Activated gamma-delta T cell treated with Interleukin-2 at 50 U/mL for 16 hours (primary cell): ENCODE measurements at places on chromosomes 3 and 15.
A peak's percentile ranks its signal among the peaks of the same experiment; 100 is the strongest.

DNA sequence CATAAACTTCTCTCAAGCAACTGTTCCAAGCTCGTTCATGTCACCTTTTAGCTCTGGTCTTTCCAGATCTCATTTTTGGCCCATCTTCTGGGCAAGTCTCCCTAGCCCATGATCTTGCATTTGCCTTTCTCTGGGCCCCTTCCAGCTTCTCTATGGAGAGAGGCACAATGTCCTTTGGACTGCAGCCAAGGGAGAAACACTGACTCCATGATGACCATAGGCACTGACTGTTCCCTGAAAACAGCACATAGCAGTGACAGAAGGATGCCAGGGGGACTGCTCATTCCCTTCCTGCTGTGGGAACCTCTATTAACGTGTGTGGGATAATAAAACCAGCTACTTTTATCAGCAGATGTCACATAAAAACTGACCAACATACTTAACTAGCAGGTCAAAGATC lies 60.3 kb downstream of the STRIT1 start:
- no peak for DNase-seq

- DNase-seq: no peak
Measured at GRCh38 chr3:85210540-85210939, 251.8 kb downstream of the CADM2 start.

GRCh38 chr3:72473156-72473555 lies 375.1 kb downstream of the SHQ1 start:
- no peak for DNase-seq

GRCh38 chr15:65392368-65392767 lies 14.6 kb upstream of the IGDCC3 start:
- DNase-seq: no peak

DNA sequence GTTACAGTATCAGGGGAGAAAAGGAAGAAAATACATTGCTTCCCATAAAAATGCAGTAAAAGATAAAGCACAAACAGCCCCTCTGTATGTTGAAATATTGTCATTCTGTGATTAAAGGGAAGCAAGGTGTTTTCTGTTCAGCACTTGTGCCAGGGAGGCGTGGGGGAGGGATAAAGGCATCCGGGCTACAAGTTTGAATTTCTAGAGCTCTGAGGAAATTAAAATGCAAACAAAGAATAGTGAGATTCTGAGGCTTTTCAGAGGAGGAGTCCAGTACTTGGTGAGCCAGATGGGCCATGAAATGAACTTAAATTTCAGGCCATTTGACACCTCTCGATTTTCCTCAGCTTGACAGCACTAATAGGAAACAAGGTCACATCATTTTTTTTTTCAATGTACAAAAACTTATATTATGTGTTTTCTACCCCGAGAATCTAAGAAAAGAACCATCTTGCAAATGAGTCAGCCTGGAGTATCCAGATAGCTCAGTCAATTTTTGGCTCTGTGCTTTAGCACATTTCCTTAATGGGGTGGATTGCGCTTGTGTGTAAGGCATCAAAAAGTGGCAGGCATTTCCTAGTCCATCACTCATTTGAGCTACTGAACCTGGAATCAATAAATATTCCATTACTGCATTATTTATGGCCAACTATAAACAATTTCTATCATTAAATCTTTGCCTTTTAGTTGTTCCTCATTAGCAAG lies 640.8 kb upstream of the TBL1XR1 start:
- DNase-seq: no peak

DNA sequence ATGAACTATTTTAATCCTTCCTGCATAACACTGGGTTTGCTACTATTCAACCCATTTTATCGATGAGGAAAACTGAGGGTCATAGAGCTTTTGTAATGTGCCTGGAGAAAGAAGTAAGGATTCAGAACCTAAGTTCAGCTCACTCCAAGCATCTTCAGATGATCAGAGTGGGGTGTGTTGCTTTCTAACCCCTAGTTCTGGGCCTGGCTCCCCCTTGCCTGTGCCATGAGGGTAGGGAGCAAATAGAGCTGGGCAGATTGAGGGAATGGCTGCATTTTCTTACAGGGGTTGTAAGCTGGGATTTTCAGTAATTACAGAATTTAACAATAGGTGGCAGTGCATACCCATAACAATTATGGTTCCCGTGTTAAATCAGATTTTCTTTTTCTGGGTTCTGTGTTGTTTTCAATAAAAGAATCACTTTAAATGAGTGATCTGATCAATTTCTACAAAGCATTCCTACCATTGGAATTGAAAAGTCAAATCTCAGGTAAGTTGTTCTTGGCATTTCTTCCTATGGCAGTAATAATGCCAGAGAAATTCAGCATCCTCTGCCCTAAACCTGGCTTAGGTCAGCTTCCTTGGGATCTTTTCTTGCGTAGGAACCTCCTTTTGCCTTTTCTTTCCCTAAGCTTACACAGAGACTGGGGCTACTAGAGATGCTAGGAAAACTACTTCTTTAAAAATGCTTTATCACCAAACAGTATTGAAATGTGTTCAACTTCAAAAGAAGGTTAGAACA lies 103.8 kb upstream of the IL12A start:
- DNase-seq: no peak

DNA sequence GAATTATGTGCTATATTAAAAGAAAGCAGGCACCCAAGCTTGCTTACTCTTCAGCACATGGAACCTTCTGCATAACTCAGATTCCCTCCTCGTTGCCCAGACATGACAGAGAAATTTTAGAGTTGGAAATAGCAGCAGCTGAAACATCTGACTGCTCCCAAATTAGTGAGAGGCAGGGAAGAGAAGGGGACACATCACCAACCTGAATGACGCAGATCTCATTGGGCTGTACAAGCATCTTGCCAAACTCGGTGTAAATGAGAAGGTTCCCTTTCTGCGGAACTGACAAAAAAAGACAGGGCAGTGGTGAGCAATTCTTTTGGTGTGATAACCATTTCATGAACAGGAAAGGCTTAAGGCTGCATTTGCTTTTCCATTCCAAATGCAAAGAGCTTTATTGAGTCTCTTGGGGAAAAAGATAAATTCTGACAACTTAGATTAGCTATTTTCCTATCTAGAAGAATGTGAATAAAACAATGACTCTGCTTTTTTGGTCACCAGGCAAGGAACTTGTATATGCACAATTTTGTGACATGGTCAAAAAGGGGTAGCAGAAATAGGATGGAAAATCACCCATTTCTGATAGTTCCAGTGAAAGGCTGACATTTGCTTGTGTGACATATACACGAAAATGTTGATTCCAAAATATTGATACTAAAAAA lies 35.1 kb downstream of the HGD start:
- DNase-seq: no peak

- DNase-seq: no peak
Measured at GRCh38 chr3:37189109-37189508, 14.7 kb upstream of the LRRFIP2 start.

GRCh38 chr15:22240403-22240802 lies 160.1 kb downstream of the OR4M2 start:
- no peak for DNase-seq

DNA sequence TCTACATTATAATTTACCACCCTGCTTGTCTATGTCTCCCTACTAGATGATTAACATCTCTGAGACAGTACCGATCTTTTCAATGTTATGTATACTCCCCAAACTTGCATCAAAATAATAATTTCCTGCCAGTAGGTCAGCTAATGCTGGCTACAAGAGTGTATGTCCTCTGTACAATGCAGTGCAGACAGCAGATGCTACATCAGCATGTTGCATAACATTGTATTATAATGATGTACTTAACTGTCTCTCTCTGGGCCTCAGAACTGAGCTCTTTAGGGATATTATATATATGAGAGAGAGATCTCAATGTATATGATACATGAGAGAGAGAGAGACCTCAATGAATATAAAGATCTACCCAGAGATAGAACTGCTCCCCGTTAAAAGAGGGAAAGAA lies 456.6 kb downstream of the SHQ1 start:
- DNase-seq: no peak

DNA sequence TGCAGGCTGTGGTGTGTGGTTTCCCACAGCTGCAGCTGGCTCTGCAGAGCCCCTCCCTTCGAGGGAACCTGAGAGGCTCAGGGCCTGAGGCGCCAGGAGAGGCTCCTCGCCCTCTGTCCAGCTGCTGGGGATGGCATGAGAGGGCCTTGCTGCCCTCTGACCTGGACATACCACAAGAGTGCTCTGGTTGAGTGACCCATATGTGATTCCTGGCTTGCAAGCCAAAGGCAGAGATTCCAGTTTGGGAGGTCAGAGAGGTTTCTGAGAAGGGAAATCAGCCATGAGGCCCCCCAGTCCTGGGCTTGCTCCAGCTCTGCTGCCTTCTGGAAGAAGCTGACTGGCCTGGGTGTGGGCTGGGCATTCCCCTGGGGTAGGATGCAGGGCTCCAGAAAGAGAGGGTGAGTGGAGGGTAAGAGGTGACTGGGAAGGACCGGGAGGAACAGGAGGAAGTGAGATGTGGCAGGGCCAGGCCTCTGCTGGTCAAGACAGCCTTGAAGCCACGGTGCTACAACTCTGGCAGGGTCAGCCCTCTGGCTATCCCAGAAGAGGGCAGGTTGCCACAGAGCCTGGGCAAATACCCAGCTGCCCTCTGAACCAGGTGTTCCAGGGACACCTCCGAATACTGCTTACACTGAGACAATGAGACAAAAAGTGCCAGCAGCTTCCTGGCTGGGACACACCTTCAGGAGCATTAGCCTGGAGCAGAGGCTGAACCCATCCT lies 16.0 kb upstream of the SRP14 start:
- DNase-seq: peak; percentile 34

GRCh38 chr15:67824976-67825880 lies at the start of gene SKOR1:
SKOR1 (plus strand) TSS chr15:67825509; CDS start chr15:67825603, 94 bp downstream.
- no peak for DNase-seq

GRCh38 chr3:50163572-50164455 lies 8.7 kb downstream of the SEMA3F start:
- no peak for DNase-seq

DNA sequence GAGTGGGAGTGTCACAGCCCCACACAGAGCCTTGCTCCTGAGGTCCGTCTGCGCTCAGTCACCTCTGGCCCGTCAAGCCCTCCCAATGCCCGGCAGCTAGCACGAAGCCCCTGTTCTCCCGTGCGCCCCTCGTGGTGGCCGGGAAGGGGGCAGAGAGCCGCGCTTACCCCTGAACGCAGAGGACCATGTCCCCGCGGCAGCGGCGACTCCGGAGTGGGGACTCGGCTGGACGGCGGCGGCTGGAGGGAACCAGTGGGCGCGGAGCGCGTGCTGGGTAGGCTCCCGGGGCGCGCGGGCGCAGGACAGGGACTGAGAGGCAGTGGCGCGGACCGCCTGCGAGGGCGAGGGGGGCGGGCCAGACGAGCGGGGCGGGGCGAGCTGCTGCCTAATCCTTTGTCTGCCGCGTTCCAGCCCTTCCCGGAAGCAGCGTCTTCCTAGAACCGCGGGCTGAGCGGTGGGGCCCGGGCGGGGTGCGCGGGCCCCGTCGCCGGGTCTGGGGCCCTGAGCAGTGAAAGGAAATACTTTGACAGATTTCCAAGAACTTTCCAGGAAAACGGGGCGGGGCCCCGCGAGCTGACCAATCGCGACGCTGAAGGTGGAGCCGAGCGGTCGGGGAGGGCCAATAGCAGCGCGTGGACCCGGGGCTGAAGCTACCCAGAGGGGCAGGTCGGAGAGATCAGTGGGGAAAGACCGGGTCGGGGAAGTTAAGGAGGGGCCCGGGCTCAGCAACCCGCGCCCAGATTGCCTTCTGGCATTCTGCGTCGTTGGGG lies at the start of gene CISH:
CISH (minus strand) TSS at position 311 of the 770 bp plus-strand sequence; CDS start at position 187, 124 bp downstream.
- DNase-seq: peak; percentile 93

GRCh38 chr15:83292317-83292716 lies 7.9 kb upstream of the BNC1 start:
- no peak for DNase-seq

DNA sequence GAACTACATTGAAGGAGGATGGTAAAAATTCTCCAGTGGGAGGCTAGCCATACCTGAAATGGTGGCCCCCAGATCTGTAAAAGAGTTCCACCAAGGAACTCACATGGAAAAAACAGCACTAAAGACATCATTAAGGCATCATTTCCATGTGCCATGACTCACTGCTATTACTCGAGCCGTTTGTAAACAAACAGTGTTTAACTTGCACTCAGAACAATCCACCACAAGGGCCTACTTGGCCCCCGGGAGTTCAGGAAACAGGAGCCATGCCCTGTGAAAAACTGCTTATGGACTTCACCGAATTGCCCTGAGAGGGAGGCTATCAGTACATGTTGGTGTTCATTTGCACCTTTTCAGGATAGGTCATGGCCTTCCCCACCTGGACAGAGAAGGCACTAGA lies 18.2 kb downstream of the CCR4 start:
- DNase-seq: no peak

DNA sequence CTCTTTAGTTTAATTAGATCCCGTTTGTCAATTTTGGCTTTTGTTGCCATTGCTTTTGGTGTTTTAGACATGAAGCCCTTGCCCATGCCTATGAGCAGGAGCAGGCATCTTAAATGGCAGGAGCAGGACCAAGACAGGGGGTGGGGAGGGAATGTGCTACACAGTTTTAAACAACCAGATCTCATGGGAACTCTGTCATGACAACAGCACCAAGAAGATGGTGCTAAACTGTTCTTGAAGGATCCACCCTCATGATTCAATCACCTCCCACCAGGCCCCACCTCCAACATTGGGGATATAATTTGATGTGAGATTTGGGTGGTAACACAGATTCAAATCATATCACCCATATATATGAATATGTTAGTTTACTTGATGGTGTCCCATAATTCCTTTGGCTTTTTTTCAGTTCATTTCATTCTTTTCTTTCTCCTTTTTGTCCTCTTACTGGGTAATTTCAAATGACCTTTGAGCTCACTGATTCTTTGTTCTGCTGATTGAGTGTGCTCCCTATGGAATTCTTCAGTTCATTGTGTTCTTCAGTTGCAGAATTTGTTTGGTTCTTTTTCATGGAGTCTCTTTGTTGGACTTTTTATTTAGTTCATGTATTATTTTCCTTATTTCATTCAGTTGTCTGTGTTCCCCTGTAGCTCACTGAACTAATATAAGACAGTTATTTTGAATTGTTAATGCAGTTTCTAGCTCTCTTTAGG lies 62.6 kb downstream of the DOCK3 start:
- no peak for DNase-seq

DNA sequence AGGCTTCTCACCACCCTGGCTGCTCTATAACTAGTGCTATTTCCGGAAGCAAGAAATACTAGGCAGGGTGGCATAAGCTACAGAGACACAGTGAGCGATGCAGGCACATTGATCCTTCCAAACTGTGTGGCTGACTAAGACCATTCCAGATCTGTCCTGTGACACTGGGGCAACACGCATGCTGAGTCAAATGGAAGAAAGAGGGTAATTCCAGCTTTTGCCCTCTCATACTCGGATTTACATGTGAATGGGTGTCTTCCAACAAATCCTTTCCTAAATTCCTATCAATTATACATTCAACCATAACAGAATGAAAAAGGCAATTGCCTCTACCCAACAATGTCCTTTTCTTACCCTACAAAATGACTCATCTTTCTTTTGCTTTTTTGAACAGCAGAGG lies 5.1 kb downstream of the FSIP1 start:
- no peak for DNase-seq

GRCh38 chr3:10356461-10356981 lies 35.6 kb upstream of the SEC13 start:
- no peak for DNase-seq

- no peak for DNase-seq
Measured at GRCh38 chr3:185716436-185717108, 108.3 kb downstream of the IGF2BP2 start.

- no peak for DNase-seq
Measured at GRCh38 chr3:114380233-114380651, 86.4 kb downstream of the TIGIT start.

GRCh38 chr15:71708741-71709140 lies 101.6 kb upstream of the NR2E3 start:
- no peak for DNase-seq

- no peak for DNase-seq
Measured at GRCh38 chr15:33710748-33711147, 257.5 kb upstream of the CHRM5 start.

- DNase-seq: no peak
Measured at GRCh38 chr15:77710206-77710605, 77.5 kb upstream of the LINGO1 start.
